Colonic mucosa (tissue), 4 donors: ENCODE measurements at places on chromosomes 11 and 22.

DNA sequence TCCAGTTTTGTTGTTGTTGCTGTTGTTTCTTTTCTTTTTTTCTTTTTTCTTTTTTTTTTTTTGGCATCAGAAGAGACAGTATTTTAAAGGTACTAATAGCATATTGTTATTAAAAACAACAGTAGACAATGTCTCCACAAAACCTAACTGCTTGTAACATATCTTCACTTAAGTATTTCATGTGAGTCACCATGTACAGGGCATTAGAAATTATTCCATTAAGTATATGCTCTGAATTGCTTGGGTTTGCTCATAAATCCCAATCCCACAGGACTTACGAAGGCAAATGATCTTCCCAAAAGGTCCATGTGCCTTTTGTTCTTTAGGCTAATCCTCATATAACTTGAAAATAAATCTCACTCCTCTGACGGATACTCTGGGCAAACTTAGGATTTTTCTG is 35.9 kb downstream of the MAP6 start:
- no peak for DNase-seq

DNA sequence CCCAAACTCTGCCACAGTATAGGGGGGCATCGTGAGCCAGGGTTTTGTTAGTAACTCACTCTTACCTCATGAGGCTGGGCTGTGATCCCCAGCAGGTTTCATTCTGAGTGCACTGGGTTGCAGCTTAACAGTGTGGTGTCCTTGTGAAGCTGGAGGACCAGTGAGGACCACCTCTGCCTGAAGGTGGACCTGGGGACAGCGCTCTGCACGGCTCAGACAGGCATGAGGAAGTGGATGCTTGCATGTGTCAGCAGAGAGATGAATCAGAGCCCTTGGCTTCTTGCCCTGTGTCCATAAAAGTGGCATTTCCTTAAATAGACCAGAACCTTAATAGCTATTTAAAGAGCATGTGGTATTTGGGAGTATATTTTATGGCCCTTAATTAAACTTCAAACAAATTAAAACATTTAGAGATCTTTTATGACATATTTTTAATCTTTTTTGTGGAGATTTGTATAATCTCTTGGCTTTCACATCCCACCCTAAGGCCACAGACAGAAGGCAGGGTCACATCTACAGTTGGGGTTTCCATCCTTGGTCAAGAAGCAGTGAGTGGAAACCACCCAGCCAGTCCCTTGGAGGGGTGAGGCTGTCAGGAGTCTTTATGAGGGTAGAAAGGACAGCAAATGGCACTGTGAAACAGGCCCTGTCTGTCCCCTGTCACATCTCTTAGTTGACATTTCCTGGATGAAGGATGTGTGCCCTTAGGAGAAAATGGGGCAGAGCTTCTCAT is 24.8 kb upstream of the ADORA2A start:
- peak; percentile 95 for DNase-seq

- DNase-seq = no peak
Measured at GRCh38 chr11:2612884-2613571, 86.8 kb downstream of the KCNQ1OT1 start.

GRCh38 chr11:67608486-67608885 is 1.8 kb downstream of the NDUFV1 start:
- DNase-seq = no peak

- no peak for DNase-seq
Measured at GRCh38 chr11:69006816-69007215, 6.2 kb downstream of the MRGPRF start.

DNA sequence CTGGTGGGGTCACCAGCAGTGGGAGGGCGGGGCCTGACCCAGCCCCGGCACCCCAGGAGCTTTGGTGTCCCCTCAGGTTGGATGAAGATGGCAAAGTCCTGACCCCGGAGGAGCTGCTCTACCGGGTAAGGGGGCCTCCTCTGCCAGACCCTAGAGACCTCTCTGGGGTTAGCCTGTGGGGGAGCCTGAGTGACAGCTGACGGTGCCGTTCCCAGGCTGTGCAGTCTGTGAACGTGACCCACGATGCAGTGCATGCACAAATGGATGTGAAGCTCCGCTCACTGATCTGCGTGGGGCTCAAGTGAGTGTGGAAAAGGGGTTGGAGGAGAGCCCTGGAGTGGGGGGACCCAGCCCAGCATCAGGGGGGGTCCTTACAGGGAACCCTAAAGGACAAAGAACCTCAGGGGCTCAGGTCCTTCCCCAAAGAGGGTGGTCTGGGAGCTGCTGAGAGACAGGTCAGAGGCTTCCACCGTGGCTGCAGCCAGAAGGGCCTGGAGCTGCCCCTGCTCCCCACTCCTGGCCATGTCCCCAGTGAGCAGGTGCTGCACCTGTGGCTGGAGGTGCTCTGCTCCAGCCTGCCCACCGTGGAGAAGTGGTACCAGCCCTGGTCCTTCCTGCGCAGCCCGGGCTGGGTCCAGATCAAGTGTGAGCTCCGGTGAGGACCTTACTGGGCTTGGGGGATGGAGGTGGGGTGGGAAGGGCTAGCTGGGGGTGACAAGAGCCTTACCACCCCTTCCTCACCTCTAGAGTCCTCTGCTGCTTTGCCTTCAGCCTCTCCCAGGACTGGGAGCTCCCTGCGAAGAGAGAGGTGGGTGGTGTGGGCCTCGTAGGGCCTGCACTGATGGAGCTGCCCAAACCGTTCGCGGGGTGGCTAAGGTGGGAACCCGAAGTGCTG is 38.6 kb downstream of the SGSM3 start:
- DNase-seq = no peak

- no peak for DNase-seq
Measured at GRCh38 chr11:116727990-116728389, 44.8 kb downstream of the BUD13 start.

DNA sequence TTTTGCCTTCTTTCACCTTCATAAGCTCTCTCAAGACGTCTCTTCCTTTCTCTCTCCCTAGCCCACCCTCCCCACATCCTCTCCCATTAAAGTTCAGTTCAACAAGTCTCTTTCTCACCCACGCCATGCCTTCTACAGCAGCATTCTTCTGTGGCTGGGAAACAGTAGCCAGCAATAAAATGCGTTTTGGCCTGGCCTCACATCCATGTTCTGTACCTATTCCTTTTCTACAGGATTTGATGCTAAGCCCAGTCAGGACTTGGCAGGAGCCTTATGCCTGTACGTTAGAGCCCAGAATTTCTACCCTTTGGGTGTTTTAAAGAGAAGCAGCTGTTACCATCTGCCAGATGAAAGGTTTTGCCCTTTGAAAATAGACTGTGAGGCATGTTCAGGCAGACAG is 7.1 kb upstream of the CD44 start:
- no peak for DNase-seq

DNA sequence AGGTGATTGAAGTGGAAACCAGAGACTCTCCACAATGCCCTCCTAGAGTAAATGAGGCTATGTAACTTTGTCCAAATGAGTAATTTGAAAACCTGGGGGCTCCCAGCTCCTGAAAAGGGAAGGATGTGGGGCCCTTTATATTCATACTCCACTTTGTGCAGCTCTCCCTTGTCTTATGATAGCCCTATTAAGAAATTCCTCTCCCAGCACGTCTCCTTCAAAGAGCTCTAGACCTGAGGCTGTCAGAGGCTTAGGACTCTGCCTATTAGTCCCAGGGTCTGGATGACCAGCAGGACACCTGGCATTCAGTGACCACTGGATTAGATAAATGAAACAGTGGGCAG is 2.1 kb downstream of the SLC43A1 start:
- DNase-seq = no peak

- DNase-seq = no peak
Measured at GRCh38 chr11:126628790-126629621, 273.5 kb downstream of the ST3GAL4 start.

DNA sequence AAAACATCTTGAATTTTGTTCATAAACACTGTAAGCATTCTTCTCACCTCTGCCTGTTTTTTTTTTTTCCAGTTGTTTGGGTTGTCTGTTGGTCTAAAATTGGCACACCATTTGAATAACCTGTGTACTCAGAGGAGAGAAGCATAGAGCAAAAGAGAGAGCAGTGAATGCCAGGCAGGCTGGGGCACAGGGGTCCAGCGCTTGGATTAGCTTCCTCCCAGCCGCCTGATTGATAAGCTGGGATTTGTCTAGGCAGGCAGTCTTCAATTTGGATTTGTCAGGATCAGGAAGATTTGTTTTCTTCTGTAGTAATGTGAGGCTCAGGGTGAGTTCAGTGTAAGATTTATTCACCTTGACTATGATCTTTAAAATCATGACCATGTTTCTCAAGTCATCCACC is 59.0 kb downstream of the ARL14EP start:
- DNase-seq = no peak

DNA sequence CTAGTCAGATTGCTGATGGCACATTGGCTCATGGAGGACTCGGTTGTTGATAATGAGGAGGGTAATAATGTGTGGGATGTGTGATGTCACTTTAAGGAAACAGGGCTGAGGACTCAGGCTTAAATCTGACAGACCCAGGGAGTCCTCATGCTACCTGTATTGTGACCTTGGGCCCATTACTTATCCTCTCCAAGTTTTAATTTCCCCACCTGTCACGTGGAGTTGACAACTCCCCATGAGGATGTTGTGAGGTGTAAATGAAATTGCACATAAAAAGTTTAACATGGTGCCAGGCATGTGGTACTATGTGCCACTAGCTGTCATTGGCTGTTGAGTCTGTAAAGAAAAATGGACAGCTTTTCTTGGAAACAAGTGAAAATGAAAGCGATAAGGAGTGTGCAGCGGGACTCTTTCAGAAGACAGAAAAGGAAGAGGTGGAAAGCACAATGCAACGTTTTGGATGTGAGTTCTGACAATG is 15.3 kb downstream of the IL10RA start:
- no peak for DNase-seq

GRCh38 chr22:23178512-23179254 is 1.6 kb upstream of the BCR start:
- DNase-seq = peak; percentile 64

- DNase-seq = peak; percentile 19
Measured at GRCh38 chr11:79439886-79440570, 802 bp downstream of the TENM4 start.

DNA sequence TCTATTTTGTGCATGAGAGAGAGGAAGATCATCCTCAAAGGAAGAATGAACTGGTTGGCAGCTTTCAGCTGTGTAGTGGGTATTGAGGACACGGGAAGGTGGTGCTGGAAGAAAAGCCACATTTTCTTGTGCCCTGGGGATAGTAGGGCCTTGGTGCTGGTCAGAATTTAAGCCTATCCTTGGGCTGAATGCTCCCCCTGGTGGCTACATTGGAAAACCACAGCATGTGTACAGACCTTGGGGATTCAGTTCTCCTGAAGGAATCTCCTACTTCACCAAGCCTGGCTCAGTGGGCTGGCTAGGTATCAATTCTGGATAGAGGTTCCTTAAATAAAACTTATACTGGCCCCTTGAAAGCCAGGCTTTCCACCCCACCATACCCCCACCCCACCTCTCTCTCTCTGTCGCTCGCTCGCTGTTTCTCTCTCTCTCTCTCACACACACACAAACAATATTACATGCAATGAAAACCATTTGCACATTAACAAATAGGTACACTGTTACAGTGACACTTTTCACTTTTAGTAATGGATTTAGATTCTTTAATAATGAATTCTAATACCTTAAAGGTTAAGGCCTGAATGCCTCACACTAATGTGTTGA is 2.8 kb upstream of the OR51M1 start:
- DNase-seq = peak; percentile 48

DNA sequence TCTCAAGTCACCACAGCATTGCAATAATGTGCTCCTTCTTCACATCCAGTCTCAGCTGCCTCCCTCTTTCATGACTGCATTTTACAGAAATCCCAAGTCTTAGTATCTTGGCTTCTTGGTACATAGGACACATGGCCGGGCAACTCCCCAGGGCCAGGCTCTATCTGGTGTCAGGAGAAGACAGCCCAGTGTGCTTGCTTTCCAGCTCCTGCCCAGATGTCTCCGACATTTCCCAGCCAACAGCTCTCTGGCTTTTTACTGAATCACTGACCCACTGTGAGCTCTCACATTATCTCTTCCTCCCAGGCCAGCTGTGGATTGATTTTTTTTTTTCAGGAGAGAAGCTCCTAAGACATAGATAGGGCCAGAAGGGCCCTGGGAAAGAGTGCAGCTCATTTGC is 346.0 kb upstream of the C11orf87 start:
- DNase-seq = no peak

GRCh38 chr11:85725510-85726258 is 39.7 kb upstream of the CCDC89 start:
- DNase-seq = no peak

GRCh38 chr22:24208012-24208749 is 26.9 kb downstream of the SUSD2 start:
- no peak for DNase-seq

GRCh38 chr11:116896211-116896610 is 58.8 kb upstream of the APOA1 start:
- DNase-seq = no peak

DNA sequence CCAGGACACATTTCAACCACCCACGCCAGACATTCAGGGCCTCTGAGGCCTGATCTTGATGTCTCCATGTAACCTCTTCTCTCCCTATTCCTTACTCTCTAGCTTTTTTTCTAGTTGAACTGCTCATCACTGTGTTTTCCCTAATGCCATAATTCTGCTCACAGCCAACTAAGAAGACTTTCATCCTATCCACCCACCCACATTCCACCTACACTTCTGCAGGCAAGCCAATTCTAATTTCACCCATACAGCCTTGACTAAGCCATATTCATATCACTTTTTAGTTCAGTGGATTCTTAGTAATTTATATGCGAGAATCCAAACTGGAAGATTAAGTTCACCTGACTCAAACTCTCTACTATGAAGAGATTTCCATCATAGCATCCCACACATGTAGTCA is 394.4 kb downstream of the INSC start:
- no peak for DNase-seq

DNA sequence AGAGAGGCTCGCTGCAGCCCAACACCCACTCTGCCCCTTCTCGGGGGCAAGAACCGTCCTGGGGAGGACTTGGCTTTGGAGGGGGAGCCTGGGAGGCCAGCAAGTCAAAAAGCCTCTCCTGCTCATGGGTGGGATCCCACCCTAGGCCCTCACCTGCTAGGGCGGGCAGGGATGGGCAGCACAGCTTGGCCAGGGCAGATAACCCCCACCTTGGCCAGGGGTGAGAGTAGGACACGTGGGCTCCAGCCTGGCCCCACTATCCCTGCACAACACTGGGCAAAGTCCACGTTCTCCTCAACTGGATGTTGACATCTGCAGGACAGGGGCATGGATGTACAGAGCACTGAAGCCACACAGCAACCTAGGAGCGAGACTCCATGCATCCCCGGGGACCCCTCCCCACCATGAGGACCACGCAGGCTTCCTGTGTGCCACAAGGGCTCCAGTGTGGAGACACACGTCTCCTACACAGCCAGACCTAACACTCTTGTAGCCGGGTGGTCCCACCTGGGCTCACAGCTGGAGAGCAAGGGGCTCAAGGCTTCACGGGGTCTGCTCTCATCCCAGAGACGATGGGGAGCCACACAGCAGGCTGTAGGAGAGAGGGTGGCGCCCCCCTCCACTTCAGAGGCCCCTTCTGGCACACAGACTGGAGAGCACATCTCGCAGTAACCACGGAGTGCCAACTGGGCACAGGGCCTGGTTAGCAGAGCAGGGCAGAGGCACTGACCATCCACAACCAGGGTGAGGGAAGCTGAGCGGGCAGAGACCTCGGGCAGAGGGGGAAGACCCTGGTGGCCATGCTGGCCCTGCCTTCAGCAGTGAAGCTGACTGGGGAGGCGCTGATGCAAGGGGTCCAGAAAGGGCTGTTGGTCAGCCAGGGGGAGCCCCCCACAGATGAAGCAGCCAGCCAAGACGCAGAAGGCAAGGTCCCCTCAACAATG is 171.1 kb downstream of the CRYBB2 start:
- DNase-seq = no peak
